ENCODE measurements at places on chromosomes 12 and 14. TPM values are rescaled to one million over a fixed set of nuclear protein-coding genes. Genes with fewer than 3 reads are reported as not detected.

DNA sequence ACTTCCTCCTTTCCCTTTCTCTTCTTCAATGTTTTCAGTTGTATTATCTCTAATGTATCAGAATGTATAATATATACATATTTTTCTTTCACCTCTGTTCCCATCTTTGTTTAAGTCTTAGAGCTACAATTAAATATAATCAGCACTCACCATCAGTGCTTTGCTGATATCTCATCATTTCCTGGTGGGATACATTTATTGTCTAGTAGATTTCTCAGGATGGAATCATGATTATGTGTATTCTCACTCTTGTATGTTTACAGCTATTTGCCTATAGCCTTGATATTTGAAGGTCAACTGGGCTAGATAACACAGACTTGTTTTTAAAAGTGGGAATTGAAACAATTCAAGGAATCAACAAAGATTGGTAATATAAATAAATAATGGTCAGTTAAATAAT lies 124.9 kb upstream of the EEA1 start:
- no peak for DNase-seq

- peak; percentile 79 for DNase-seq
These were observed 108.8 kb upstream of the ARHGAP5 start for GRCh38 chr14:31968107-31968810.

- peak; percentile 30 for DNase-seq
These were observed 479.0 kb upstream of the SYT1 start for GRCh38 chr12:78385541-78385940.

DNA sequence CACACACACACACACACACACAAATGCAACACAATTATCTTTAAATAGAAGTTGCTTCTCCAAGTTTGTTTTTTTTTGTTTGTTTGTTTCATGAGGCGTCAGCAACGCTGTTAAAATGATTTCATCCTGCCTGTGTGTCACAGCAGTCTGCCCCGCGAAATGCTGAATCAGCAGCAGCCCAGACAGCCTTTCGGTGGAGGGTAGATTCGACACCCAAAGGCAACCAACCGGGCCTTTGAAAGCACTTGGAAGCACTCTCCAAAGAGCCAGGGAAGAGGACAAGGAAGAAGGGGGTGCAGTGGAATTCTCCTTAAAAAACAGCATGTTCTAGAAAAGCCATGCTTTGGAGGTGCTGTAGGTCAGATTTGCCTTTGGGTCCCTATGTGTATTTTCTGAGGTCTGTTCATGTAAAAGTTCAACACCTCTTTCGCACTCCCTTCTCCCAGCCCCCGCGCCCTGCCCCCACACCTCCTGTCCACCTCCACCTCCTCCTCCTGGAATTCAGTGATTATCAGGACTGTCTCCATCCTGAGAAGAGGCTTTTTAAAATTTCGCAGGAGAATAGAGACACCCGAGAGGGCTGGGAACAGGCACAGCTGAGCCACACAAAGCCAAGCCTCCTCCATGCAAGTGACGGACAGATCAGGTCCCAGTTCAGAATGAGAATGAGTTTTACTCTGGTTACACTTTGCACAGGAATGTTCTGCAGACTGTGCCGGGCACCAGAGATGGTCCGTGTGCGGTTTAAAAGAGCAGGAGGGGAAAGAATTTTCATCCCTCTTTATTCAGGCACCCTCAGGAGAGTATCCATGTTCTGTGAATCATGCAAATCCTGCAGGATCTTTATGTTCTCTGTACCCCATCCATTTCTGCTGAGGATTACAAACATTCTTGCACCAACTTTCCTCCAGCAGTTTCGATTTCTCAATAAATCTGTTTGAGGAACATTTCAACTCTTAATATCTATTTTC lies 177.9 kb downstream of the ETV6 start:
- DNase-seq: peak; percentile 50

DDX47 gene
- 41.9 TPM for total RNA-seq

GPR135 gene
- total RNA-seq: 3.0 TPM

Data from fibroblast of lung (primary cell).